Type B pancreatic cell (in vitro differentiated cells): ENCODE measurements at places on chromosomes 5 and 9.

DNA sequence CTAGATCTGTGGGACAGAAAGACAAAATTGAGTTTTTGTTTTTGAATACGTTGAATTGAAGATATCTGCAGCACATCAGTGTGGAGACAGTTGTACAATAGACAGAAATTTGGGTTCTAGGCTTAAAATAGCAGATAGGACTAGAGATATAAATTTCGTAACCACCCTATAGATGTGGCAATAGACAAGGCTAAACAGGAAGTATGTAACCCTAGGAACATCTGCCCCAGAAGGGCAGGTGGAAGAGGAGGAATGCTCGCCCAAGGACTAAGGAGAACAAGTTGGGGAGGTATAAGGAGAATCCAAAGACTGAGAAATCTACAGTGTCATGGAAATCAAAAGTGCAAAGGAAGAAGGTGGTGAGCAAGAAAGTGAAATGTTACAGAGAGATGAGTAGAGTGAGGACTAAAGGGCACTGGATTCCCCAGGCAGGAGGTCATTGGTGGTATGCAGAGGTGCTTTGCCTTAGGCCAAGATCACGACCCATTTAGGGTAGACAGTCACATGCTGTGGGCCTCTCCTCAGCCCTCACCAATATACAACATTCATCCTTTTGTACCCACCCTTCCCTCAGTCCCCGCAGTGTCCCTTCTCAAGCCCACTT lies 109.1 kb upstream of the ELL2 start:
- no peak for DNase-seq

DNA sequence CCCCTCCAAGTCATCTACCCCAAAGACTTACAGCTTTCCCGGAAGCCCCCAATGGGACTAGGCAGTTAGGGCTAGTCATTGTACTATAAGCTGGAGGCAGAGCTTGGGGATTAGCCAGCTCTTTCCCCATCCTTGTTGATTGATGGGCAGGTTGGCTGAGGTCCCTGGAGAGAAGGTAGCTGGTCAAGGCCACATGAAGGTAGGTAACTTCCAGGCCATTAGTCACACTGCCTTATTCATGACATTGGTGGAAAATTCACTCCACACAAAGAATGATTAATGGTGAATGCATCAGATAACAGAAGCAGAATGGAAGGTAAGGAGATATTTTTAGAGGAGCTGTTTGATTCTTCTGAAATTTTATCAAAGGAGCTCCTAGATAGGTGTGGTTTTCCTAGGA lies 49.5 kb upstream of the TGFBR1 start:
- DNase-seq, result no peak

DNA sequence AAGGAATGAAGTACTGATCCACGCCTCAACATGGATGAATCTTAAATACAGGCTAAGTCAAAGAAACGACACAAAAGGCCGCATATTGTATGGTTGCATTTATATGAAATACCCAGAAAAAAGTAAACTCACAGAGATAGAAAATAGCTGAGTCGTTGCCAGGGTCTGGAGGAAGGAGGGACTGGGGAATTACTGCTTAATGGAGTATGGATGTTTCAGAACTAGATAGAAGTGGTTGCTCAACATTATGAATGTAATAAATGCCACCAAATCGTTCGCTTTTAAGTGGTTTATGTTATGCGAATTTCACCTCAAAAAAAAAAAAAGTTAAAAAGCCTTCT lies 784 bp upstream of the MSANTD3 start:
- DNase-seq, result no peak

DNA sequence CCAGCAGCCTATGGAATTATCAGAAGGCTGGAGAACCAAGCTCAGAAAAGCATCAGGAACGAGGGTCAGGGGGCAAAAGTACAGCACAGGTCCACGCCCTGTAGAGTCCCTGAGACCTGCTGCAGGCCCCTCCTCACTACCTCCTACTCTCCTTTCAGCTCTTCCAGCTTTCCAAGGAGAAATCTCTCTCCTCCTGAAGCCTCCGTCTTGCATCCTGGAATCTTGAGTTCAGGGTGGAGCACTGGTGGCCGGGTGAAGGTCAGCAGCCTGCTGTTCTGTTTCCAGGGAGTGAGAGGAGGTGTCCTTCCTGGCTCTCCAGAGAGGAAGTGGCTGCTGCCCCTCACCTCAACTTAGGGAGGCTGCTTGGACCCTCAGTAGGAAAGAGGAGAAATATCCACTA lies 342.3 kb downstream of the ZSWIM6 start:
- DNase-seq, result no peak

- DNase-seq, result no peak
Observed at GRCh38 chr5:76532973-76533372, 90.2 kb downstream of the F2RL2 start.

DNA sequence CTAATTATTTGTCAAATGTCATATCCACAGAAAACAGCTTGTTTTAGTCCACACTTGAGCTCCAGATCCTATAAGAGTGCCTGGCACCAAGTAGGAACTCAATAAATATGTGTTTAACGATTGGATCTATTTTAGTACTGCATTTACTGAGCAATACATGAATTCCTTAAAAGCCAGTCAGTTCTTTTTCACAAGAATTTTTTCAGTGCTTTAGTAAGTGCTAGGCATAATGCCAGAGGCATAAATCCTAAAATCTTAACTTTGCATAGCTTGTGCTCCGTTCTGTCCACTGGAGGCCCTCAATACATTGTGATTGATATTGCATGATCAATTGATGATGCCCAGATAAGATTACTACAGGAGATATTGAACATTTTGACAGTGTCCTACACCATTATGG lies 67.3 kb upstream of the PCSK5 start:
- no peak for DNase-seq

DNA sequence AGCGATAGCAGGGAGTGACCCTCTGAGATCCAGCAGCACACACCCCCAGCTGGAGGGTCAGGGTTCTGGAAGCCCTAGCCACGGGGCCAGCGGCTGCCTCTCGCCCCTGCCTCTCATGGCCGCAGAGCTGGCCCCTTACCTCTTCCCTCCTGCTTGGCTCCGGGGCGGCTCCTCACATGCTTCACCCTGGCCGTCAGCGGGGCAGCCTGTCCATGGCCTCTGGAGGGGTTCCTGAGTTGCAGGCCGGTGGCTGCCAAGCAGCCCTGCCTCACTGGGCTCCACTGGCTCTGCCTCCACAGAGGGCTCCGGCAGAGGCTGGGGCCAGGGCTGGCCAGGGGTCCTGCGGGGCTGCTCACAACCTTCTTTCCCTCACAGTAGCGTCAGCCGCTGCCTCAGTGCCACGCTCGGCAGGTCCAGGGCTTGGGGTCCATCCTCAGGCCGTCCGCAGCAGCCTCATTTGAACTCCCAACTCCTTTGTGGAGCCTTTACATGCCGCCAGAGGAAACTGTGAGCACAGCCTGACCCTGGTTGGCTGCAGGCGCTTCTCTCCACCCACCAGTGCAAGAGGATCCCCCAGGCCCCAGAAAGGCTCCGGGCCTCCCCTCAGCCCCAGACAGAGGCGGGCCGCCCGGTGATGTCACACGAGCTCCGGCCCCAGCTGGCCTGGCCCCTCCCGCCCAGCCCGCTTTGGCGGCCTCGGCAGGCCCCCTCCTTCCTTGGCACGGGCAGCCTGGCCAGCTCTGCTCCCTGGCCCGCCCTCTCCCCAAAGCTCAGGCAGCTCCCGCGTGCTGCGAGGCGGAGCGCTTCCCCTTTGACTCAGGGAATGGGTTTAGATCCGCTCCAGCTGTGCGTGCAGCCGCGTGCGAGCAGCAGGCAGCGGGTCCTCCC lies at the start of gene ANGPTL2:
Gene ANGPTL2 (minus strand): TSS at position 460 of the 888 bp plus-strand sequence. CDS start 13,904 bp downstream, outside the sequence.
- peak; percentile 84 for DNase-seq

- DNase-seq, result no peak
Observed at GRCh38 chr9:133476036-133476931, 2.6 kb downstream of the SLC2A6 start.

DNA sequence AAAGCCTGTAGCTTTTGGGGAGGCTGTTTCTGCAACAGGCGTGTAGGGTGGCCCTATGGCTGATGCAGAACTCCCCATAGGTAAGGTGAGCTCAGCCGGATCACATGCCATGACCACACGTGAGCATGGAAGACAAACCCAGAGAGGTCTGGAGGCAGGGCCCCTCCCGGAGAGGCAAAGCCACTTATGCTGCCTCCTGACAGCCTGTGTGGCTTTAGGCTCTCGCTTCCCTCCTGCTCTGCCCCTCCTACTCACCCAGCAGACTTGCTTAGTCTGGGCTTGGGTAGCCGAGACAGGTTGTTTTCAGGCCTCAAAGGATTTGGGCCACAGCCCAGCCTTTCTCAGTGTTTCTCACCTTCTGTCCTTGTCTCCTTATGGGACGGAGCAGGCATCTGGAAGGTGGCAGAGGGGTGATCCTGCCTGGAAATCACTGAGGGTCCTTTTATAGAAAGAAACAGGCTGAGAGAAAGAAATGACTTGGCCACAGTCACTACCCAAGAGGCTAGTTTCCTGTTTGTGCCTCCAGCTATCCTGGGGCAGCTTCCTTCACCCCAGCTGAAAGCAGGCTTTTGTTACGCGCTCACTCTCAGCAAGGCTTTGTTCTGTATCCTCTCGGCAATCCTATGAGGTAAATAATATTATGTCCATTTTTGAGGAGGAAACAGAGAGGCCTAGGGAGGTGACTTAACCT lies 89.9 kb downstream of the DAB2IP start:
- DNase-seq, result no peak

- DNase-seq, result no peak
Observed at GRCh38 chr5:177426566-177427210, at the start of gene GRK6. Gene GRK6 (plus strand): TSS chr5:177426676. CDS start chr5:177426846, 170 bp downstream.

DNA sequence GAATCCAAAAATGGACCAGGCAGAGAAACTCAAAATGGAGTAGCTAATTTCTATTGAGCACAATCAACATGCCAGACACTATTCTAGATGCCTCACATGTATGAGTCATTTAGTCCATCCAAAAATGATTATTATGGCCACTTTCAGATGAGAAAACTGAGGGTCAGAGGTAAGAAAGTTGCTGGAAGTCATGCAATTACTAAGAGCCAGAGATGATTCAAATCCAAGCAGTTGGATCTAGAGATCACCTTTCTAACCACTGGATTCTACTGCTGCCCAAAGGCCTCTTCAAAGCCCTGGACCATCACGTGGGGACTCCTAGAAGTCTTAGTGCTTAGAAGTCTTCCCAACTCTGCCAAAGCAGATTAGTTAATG lies 51.8 kb upstream of the HMHB1 start:
- no peak for DNase-seq

- DNase-seq, result no peak
Observed at GRCh38 chr5:1570975-1571374, 47.2 kb upstream of the LPCAT1 start.

GRCh38 chr5:30849931-30850710 lies 343.4 kb upstream of the CDH6 start:
- no peak for DNase-seq

GRCh38 chr9:93895535-93895934 lies 59.6 kb downstream of the BARX1 start:
- DNase-seq, result peak; percentile 56

- DNase-seq, result no peak
Observed at GRCh38 chr5:145540375-145540774, 294.8 kb downstream of the PRELID2 start.

- DNase-seq, result no peak
Observed at GRCh38 chr5:30752015-30752414, 441.5 kb upstream of the CDH6 start.

- no peak for DNase-seq
Observed at GRCh38 chr9:89365532-89365912, 47.2 kb downstream of the SECISBP2 start.

DNA sequence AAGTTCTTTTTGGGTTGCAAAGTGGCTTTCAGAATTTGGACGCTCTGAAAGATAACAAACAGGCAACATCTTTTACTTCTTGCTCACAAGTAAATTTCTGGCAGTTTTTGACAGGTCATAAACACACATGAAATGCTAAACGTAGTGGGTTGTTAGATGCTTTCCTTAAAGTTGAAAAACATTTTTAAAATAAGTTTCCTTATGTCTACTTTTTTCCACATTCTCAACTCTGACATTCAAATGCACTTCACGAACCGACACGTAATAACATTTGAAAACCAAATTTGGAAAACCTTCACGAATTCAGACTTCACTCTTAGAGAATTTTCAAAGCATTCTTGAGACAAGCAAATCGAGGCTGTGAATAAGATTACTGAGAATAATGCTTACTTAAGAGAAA lies 26.9 kb downstream of the MTX3 start:
- no peak for DNase-seq

- DNase-seq, result no peak
Observed at GRCh38 chr5:148012801-148013200, 51.0 kb upstream of the SPINK5 start.

DNA sequence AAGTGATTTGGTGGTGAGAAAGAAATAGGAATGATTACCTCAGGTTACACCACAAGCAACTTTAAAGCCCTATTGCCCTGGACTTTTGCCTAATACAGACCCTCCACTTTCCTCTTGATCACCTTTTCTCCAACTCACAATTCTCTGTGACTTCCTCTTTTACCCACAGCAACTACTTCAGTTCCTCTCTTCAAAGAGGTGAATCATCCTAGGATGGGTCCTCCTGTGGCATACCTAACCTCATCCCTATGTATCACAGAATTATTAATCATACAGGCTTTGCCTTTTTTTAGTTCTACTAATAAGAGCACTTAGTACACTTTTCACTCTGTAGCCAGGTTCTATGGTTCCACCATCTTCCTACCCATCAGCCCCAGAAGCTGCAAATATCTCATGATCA lies 19.6 kb upstream of the INSL6 start:
- DNase-seq, result no peak

DNA sequence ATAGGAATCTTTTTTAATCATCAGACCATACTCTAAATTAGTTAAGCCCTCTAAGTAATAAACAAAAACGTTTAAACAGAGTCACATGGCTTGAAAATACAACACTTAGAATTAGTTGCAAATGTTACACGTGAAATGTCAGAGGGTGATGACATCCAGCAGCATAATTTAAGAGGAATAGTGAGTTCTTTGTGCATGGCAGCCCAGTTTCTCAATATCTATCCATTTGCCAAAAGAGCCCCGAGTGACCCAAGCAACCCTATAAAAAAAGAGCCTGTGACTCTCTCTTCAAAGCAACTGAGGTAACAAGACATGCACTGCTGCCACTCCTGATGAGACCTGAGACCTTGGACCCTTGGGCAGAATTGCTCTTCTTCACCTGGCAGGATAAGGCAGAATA lies 96.9 kb upstream of the RASA1 start:
- DNase-seq, result no peak

DNA sequence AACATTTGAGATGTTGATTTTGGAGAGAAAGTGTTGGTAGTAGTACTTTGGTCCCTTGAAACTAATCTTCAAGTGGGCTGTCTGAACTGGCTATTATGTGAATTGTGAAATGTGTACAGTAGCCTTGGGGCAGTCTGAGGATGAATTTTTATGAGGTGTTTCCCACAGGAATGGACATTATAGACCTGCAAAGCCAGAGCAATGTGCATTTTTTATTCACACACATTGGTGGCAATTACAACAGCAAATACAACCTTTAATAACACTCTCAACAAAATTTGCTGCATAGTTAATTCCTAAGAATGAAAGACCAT lies 147.0 kb downstream of the PAM start:
- no peak for DNase-seq

GRCh38 chr5:73591102-73591695 lies 25.7 kb downstream of the UTP15 start:
- no peak for DNase-seq

DNA sequence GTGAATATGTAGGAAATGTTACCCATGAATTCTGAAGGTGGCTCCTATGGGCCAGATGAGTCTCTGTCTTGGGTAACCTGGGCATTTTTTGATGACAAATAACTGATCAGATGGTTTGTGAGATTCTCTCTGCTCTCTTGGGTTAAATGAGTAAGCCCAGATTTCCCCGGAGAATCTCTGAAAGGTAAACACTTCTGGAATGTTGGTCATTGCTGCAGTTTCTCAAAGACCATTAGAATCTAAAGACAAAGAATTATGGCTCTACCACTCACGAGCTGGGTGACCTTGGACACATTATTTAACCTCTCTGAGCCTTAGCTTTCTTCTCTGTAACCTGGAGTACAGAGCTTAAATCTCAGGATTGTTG lies 191.2 kb downstream of the DAB2IP start:
- no peak for DNase-seq
